Metanephros (tissue), 2 donors: ENCODE measurements at places on chromosomes 2 and 18. TPM values are rescaled to one million over a fixed set of nuclear protein-coding genes. Genes with fewer than 3 reads are reported as not detected.

TMEM169 gene
- 4.3 TPM for total RNA-seq

FAM237A gene
- not detected for total RNA-seq

RAB11FIP5 gene
- 32.5 TPM for total RNA-seq

REG3G gene
- total RNA-seq: not detected

TEKT4 gene
- total RNA-seq: 0.29 TPM

CYP27C1 gene
- total RNA-seq: 7.6 TPM

THSD7B gene
- total RNA-seq: 6.5 TPM

PLEK gene
- 7.6 TPM for total RNA-seq

IL37 gene
- not detected for total RNA-seq

CTDSP1 gene
- 126 TPM for total RNA-seq
